HTR-8/SVneo (cell line): ENCODE measurements at places on chromosomes 12 and 14.
A peak's percentile ranks its signal among the peaks of the same experiment; 100 is the strongest.

GRCh38 chr12:15172060-15172822 lies 49.0 kb downstream of the RERG start:
- DNase-seq, result no peak

GRCh38 chr14:81684696-81685095 lies 151.0 kb upstream of the SEL1L start:
- DNase-seq, result no peak

GRCh38 chr12:41509271-41510055 lies 321.3 kb downstream of the PDZRN4 start:
- no peak for DNase-seq

- peak; percentile 15 for DNase-seq
Observed at GRCh38 chr12:97404543-97404942, 58.1 kb upstream of the RMST start.

DNA sequence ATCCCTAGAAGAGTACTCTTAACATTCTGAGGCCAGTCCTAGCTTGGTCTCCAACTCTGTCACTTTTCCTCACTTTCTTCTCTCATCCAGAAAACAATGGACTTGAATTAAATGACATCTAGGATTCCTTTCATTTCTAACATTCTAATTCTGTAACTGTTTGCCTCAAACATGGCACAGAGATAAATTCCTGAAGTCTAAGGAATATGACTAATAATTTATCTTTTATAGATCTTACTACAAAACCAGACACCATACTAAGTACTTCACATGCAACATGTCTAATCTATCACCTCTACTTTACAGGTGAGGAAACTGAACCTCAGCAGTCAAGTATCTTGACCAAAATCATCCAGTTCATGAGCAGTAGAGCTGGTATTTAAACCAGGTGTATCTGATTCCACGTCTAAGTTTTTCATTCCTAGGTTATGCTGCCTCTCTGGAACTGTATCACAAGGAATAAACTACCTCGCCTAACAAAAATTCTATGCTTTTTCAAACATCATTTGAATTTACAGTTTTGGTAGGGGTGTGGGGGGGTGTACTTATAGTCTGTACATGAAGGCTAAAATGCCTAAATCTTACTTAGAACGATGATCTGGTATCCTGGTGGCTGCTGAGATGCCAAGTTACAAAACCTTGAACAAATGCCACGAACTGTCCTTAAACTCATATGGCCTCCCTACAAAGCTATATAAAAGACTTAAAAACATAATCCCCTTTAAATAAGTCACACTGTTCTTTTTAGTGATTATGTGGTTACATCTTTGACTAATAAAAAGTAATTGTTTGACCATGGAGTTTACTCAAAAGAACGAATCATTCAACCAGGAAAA lies 41.6 kb downstream of the ATXN2 start:
- peak; percentile 47 for DNase-seq

GRCh38 chr12:31727192-31727591 lies 1.6 kb downstream of the AMN1 start:
- no peak for DNase-seq

GRCh38 chr14:51282517-51282916 lies 42.5 kb downstream of the TMX1 start:
- no peak for DNase-seq

DNA sequence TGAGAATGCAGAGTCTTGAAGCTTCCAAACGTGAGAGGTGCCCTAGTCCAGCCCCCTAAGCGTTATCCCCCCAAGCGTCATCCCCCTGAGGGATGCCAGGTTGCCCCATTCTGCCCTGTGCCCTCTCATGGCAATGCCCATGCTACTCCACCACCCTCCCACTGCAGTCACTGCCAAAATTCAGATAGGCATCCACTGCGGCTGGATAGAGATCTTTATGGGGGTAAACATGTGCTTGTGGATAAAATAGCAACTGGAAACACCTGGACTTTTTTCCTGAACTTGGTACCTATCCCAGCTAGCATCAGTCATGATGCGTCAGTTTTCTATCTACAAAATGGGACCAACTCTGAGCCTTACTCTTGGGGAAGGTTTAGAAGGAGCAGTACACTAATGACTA lies 92.7 kb upstream of the HOXC13 start:
- DNase-seq, result no peak

DNA sequence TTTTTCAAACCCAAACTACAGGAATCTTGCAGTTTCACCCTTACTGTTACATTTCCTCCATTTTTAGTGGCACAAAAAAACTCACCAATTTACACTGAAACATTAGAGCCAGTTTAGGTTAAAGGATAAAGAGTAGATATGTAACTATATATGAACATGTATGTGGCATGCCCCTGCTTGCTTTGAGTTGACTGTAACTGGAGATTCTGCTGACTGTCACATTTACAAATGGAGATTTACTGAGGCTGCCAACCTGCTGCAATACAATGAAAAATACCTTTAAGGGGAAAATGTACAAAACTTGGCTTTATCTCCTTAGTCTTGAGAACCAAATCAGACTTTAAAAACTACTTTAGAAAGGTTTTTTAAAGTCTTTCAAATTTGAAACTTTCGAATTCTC lies 28.3 kb downstream of the STON2 start:
- no peak for DNase-seq

DNA sequence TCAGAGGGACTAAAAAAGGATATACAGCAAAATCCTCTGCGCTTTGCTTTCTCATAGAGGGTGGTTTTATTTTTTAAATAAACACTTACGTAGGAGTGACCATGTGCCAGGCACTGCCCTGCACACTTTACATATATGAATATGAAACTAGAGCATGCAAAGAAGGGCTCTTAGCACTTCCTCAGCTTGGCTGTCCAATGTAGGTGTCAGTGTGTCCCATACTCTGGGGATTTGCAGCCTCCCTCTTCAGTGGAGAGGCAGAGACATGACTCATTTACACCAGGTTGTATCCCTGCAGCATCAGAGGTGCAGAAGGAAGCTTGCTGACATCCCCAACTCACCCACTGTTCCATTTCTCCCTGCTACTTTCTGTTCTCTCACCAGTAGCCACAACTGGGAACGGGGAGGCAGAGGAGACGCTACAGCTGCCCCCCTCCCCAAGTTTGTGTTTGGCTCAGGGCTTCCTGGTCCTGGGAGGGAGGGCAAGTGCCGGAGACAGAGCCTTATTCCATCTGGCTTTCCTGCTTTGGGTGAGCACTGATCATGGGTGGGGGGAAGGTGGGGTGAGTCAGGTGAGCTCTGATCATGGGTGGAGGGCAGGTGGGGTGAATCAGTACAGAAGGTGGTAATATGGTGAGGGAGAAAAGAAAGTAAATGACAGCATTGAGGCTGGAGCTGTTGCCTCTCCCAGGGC lies 4.9 kb upstream of the KRT5 start:
- no peak for DNase-seq

GRCh38 chr14:71231521-71232393 lies 324.5 kb downstream of the PCNX1 start:
- no peak for DNase-seq

- DNase-seq, result no peak
Observed at GRCh38 chr12:79826267-79827128, 108.4 kb downstream of the PPP1R12A start.

GRCh38 chr12:12404297-12404696 lies 47.4 kb downstream of the BORCS5 start:
- DNase-seq, result no peak

GRCh38 chr12:28869197-28869596 lies 279.9 kb upstream of the FAR2 start:
- no peak for DNase-seq

DNA sequence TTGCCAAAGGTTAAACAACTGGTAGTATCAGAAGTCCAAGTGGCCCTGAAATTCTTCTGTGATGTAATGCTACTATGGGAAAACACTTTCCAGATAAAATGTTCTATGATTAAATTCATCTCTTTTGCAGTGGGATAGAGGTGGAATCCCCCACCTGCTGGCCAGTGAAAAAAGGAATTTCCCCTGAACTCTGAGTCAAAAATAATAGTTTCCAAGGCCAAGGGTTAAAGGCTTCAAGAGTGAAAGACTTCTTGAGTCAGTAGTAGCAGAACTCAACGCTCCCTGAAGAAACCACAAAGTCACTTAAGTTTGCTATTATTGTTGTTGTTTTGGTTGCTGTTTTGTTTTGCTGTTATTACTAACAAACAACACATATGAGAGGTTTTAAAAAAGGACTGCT lies 330.8 kb downstream of the SOX5 start:
- no peak for DNase-seq

- peak; percentile 11 for DNase-seq
Observed at GRCh38 chr12:25583545-25583944, 30.5 kb upstream of the LMNTD1 start.

DNA sequence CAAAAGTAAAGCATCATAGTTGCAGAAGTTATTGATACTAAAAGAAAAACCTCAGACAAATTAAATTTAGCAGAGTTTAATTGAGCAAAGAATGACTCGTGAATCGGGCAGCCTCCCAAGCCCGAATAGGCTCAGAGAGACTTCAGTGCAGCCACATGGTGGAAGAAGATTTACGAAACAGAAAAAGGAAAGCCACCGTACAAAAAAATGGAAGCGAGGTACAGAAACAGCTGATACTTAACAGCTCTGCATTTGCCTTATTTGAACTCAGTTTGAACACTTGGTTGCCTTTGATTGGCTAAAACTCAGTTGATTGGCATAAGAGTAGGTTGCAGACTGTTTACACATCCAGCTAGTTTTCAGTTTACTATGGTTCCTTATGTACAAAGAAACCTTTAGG lies 12.9 kb downstream of the TTC9 start:
- no peak for DNase-seq

GRCh38 chr12:75795125-75795524 lies 236.5 kb downstream of the PHLDA1 start:
- no peak for DNase-seq

- no peak for DNase-seq
Observed at GRCh38 chr12:103326190-103326589, 169.6 kb downstream of the C12orf42 start.

- DNase-seq, result no peak
Observed at GRCh38 chr12:17357396-17357795, 732.6 kb downstream of the RERGL start.
